ENCODE measurements at places on chromosomes 6 and 20.

- DNase-seq, result no peak
These were observed 152.9 kb upstream of the DST start for GRCh38 chr6:56795466-56796195.

GRCh38 chr6:124530926-124531325 lies 431.3 kb upstream of the RNF217 start:
- no peak for DNase-seq

GRCh38 chr6:114100215-114100994 lies 129.5 kb upstream of the HDAC2 start:
- no peak for DNase-seq

- no peak for DNase-seq
These were observed 12.8 kb downstream of the SMLR1 start for GRCh38 chr6:130840050-130840449.

DNA sequence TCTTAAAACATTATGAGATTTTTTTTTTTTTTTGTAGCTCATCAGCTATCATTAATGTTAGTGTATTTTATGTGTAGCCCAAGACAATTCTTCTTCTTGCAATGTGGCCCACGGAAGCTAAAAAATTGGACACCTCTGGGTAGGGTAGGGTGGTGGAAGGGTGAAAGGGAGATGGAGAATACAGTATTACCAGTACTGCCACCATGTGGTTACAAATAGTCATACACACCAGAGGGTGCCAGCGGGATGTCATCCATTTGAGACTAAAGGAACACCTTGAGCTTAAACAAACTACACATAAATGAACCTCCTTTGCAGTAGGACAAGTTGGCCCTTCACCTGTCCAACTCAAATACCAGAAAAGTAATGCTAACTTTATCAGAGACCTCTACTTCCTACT lies 601.9 kb downstream of the HTR1B start:
- peak; percentile 23 for DNase-seq

DNA sequence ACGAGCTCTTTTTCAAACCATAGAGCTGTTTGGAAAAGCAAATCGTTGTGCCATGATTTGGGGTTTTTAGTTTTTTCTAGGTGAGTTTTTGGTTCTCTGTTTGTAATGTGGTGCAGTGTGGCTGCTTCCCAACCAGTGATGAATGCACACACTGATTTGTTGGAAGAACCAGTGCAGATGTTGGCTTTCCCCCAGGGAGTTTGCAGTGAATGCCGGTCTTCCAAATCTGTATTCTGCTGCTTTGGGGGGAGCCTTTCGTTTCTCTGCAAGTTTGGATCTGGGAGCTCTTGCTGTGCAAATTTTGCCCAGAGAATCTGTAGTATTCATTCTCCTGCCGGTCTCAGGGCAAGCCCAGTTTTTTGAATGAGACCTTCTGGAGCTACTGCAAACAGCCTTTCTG lies 14.5 kb downstream of the HECA start:
- DNase-seq, result no peak

DNA sequence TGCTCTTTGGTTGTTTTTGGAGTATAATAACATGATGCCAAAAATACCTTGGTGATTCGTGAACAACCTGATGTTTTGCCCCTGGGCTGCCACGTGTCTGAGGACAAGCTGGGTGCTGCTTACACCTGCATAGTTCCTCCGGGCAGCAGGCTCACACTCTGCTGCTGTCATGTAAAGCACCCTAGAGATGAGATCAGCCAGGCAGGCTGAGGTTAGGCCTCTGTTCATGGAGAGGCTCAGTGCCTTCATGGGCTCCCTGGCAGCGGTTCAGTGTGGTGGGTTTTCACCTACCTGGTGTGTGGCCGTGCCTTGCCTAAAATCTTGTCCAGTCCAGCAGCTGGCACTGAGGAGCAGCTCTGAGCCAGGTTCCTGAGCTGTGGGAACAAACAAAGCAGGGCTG lies 60.1 kb upstream of the TAGAP start:
- no peak for DNase-seq

DNA sequence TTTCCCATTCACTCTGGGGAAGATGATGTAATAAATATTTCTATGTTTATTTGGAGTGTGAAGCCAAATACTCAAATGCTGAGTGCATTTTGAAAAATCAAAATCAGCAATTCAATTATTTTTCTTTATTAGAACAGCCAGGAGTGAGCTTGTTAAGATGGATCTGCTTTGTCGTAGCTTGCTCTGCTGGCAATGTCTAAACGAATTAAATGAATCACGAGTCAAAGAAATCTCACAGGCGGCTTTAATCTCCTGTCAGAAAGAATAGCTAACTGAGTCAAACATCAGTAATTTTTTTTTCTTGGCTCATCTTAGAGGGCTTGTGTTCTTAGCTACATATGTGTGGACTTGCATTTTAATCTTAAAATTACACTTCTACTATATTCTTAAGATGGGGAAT lies 100.2 kb upstream of the HMGN3 start:
- no peak for DNase-seq

DNA sequence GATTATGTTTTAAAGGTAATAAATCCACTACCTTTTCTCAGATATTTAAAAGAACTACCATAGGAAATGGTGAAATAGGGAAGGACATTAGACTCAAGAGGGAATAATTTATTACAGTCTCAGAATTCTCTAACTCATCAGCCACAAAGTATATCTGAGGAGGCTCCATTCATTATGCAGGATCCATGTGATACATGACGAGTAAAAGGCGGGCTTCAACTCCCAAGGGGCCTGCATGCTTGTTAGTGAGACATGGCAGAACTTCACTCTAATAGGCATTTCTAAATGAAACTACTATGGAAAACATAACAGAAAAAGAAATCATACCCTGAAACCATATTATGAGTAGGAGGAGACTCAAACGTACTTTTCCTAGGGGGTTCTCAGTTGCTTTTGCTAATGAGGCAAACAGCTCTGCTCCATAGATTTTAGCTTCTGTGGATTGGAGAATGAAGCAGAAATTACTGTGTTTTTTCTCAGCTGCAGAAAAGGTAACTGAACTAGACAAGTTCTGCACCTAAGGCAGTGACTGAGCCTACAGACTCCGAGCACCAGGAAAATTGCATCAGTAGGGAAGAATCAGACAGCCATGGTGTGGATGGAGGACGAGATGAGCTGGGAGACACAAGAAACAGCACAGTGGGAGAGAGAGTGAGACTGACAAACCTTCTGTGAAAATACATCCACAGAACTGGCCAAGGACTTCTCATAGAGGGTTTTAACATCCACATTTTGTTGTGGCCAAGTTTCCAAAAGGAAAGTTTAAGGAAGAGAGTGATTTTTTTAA lies 254.6 kb upstream of the PRDM1 start:
- no peak for DNase-seq

DNA sequence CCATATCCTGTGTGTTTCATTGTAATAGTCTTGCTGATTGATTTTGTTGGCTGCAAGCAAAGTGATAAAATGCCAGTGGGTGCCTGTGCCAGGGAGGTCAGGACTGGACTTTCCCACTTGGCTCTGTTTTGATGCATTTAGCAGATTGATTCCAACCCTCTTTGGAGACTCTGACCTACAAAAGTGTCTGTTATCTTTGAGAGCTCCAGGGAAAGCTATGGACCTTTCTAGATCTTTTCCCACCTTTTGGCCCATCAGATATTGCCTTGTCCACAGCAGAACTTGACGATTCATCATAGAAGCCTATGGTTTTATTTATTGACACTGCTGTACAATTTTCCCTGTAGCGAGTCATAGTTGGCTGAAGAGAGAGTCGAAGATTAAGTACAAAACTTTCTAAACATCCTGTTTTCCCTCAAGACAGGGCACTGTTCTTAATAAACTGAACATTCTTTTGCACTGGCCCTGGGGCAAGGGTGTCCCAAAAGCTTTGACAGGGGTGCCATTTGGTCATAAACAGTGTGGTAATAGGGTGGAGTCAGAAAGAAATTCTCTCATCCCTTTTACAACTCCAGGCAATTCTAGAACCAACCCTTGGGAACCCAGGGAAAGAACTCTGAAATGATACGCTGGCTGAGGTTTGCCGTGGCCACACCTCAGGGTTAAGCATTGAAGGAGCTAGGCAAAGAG lies 53.7 kb downstream of the E2F3 start:
- DNase-seq, result no peak

DNA sequence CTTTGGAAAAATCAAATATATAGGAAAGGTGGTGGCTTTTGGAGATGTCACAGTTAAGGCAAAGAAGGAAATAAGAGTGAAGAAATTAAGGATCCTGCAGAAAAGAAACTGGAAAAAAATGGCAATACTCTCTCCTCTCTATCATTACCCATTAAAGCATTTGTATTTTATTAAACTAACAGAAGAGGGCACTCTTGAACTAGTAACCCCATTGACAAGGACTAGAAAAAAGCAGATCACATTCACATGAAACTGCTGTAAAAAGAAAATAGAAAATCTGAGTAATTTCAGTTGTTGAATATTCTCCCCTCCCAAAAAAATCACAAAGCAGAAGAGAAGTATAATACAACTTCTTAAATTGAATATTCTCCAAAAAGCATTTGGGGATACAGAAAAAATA lies 104.1 kb upstream of the SLC35B3 start:
- no peak for DNase-seq

DNA sequence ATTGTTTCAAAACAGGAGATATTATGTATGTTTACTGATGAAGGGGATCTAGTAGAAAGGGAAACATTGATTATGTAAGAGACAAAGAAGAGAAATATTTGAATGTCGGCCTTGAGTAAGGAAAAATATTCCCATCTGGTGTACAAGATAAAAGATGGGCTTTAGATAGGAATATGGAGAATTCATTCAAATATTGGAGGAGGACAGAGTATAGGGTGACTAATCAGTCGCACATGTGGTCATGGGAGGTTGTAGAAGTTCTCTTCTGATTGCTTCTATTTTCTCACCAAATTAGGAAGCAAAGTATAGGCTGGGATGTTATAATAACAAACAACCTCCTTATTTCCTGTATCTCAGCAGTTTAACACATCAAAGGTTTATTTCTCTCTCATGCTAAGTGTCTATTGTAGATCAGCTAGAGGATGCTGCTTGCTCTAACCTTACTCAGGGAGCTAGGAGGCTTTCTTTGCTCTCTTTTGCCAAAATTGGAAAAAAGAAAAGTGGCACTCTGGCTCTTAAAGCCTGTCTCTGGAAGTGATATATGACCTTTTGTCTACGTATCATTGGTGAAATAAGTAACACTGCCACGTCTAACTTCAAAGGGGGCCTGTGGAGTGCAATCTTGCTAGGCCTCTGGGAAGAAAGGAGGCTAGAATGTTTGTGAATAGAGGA lies 1.2 kb upstream of the HDDC2 start:
- no peak for DNase-seq
